ENCODE measurements at places on chromosomes 12 and 14. TPM values are rescaled to one million over a fixed set of nuclear protein-coding genes. Genes with fewer than 3 reads are reported as not detected.

DNA sequence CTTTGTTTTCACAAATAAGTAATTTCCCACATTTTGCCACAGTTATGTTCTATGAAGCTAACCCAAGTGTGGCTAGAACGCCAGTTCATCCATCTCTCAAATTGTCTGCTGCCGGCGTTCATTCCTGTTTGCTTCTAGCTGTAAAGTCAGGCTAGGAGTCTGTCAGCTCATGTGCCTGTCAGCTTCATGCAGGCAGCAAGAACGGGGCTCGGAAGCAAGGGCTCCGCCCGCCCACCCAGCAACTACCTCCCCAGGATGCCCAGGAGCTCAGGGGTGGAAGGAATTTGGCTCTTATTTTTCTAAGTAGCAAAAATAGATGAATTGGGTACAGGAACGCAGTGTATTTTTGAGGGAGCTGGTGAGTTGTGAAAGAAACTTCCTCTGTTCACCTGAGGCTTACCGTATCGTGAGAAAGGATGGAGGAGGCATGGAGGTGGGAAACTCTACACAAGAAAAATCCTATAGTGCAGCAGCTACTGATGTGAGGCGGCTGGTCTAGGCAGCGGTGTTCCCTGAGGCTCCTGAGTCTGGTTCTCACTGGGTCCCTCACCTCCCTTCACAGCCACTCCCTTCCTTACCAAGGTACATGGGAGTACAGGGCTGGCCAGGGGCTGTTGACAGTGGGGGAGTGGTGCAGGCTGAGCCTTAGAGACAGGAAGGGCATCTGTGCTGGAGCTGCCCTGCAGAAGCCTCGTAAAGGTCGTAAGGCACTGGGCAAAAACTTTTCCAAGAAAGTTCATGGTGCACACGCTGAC lies 54.5 kb upstream of the AMN start:
- DNase-seq = no peak

DNA sequence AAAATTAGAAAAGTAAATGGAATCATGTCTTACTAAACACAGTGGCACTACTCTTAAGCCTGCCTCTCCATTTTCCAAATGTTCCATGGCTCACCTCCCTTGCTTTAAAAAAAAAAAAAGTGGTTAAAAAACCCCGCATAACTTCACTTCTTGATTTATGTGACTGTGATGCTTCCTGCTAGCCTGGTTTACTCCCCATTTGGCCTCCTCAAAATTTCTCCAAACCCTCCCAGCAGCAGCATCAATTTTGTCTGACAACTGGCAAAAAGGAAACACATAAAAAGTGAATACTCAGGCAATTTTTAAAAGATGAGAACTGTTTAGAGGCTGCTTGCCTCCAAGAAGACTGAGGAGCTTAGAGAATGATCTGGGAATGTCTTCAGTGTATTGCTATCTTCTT lies 17.8 kb upstream of the EGLN3 start:
- no peak for DNase-seq

DNA sequence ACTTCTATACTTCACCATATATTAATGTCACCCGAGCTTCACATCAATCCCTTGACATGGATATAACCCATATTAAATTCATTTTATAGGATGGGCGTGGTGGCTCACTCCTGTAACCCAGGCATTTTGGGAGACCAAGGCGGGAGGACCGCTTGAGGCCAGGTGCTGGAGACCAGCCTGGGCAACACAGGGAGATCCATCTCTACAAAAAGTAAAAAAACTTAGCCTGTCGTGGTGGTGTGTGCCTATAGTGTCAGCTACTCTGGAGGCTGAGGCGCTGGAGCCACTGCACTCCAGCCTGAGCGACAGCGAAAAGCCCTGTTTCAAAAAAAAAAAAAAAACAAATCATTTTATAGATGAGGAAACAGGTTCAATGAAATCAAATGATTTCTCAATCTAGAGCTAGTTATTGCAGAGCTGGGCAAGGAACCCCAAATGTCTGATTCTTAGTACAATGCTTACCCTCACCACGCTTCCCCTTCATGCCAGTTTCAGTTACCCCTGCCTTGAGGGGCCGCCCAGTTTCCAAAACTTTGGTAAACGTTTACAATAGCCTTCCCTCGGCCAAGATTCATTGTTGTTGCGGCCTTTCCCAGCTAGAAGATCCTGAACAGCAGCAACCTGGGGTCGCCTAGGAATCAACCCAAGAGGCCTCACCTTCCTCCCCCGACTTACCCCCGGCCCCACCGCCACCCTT lies 751 bp downstream of the PSMB5 start:
- DNase-seq = no peak

DNA sequence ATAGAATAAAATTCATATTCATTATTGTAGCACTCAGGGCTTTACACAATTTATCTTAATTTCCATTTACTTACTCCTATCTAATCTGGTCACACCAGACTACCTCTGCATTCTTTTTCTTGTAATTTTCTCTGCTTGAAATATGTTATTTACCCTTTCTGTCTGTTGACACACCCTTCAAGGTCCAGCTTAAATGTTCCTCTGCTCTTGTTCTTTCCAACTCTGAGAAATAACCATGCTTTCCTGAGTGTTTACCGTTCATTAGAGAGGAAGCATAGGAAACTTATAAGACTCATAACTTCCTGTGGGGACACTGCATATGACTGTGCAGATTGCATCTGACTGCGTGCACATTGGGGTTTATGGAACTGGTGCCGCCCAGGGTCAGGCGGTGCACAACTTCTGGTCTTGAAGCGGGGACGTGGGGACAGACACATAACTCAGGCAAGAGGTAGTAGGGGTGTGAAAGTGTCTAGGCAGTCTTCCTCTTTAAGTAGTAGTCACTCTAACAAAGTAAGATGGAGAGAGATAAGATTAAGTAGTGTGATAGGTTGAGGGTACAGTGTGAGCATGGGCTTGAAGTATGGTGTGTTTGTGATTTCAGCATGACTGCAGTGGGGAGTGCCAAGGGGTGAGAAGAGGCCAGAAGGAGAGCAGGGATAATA lies 42.6 kb upstream of the FOXJ2 start:
- no peak for DNase-seq

Gene TDRD9
- polyA plus RNA-seq = 0.05 TPM

Gene STON2
- not detected for polyA plus RNA-seq

DNA sequence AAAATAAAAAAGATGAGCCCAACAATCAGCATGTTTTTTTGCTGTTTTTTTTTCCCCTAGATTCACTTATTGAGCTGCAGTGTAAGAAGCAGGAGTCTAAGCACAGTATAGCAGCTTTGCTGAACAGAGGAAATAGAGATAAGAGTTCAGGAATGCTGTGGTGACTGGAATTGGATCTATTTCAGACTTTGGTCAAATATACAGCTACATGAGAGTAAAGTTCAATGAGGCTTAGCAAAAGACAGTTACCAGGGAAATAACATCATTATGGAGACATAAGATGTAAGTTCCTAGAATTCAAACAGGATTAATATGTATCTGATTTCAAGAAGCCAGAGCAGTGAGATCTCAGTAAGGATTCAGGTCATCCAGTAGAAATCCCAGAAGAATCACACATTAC lies 613.0 kb downstream of the RPS29 start:
- DNase-seq = no peak

GRCh38 chr14:75562089-75562488 lies 16.3 kb upstream of the FLVCR2 start:
- DNase-seq = no peak

Gene CMA1
- polyA plus RNA-seq = not detected

GRCh38 chr14:98415766-98416165 lies 856.2 kb downstream of the BCL11B start:
- DNase-seq = no peak

GRCh38 chr12:70581208-70581607 lies 56.0 kb downstream of the PTPRB start:
- no peak for DNase-seq

- DNase-seq = no peak
These were observed 77.0 kb upstream of the FOXN3 start for GRCh38 chr14:89493877-89494634.

Gene JAG2
- polyA plus RNA-seq = 0.17 TPM

Gene NEUROD4
- polyA plus RNA-seq = not detected

DNA sequence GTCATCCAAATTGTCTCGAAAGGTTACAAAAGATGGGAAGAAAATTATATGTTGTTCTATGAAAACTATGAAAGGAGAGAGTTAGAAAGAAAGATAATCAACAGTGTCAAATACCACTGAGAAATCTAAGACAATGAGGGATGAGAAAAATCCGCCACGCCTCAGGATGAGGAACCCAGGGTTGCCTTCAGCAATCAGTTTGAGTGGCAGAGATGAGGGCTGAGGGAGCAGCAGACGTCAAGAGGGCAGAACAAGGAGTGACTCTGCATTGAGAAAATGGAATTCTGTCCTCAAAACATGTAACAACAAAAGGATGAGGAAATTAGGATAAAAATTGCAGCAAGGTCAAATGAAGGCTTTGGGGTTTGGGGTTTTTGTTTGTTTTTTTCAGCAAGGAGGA lies 18.3 kb upstream of the OXA1L start:
- no peak for DNase-seq

Gene SRRM4
- polyA plus RNA-seq = not detected

DNA sequence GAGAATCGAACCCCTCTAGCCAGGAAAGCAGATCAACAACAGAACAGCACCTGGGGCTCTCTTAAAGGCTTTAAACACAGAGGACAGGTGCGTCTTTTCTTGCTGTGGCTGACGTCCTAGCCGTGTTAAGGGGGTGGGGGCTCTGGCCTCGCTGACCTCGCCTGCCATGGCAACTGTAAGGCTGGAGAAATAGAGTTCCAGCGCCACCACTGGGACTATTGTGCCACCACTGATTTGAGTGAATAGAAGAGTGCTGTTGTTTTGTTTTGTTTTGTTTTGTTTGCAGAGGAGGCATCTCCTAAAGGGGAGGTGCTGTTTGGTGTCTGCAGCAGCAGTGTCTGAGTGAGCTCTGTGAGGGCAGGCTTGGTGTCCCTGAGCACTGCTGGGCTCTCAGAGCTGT lies 34.2 kb upstream of the PRMT8 start:
- no peak for DNase-seq

DNA sequence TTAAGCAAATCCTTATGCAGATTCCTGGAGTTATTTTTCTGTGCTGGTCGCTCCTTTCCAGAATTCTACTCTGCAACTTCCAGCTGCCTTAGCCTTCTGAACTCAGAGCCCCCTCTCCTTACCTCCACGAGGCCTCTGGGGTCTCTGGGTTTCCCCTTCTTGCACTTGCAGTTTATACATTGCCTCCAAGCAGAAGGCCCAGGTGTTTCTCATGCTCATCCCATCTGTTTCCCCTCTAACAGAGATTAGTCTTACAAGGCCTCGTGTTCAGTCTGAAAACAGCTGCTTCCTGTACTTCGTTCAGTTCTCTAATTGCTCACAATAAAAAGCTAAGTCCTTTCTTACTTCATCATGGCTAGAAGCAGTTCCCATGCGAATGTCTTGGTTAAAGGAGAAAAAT lies 134.4 kb upstream of the FGD4 start:
- DNase-seq = no peak

Gene PROX2
- not detected for polyA plus RNA-seq

Gene PLBD1
- polyA plus RNA-seq = 0.31 TPM

Gene OR6C65
- not detected for polyA plus RNA-seq

DNA sequence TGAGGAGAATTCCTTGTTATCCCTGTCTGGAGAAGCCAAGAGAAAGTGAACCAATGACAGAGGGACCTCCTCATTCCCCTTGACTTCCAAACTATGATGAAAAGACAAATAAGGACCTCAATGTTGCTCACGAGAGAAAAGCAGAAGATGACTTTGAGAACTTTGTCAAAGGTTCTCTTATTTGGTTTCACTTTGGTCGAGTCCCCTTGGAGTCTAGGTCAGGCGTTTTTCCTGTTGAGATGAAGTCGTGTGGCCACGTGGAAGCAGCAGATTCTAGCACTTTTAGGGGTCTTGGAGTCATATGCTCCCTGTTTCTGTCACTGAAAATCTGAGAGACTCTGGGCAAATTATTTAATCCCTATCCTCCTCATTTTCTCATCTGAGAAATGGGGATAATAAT lies 33.8 kb upstream of the COL2A1 start:
- no peak for DNase-seq

Gene SYCP3
- 0.06 TPM for polyA plus RNA-seq

Gene SELPLG
- polyA plus RNA-seq = 9.8 TPM

DNA sequence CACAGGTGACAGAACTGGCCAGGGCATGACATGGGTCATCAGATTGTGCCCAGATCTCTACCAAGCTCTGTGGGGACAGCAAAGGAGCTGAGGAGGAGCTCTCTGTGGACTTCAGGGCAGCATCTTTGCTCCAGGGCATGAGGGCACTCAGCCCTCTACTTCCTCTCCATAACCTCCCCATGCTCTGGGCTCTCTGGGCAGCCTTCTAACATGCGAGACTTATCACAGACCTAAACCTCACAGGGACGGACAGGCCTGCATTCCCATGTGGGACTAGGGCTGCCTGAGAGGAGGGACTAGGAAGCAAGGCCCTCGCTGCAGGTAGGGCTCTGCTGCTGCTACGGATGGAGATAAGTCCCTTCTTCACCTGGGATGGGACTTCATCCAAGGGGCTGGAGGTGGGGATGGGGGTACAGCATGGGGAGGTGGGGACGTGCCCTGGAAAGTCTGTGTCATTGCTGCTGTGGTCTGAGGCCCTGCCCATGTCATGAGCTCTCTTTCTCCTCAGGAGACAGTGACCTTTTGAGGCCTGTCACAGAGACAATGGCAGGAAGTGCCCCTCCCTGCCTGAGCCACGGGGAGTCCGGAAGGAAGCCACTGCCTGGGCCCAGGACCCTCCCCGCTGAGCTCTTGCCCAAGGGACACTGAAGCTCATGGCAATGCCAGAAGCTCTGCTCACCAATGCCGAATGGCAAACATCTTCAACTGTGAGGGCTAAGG lies 44.1 kb downstream of the PITPNM2 start:
- DNase-seq = no peak

Gene AQP6
- polyA plus RNA-seq = not detected

DNA sequence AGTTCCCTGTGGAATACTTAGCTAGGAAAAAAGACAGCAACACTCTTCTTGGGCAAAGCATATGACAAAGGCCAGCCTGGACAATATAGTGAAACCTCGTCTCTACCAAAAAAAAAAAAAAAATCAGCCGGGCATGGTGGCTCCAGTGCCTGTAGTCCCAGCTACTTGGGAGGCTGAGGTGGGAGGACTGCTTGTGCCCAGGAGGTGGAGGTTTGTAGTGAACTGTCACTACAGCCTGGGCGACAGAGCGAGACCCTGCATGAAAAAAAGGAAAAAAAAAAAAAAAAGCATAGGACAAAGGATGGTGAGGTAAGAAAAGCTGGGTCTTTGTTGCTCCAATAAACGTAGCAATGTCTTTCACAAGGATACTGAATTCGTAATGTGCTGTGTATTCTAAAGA lies 1.1 kb downstream of the TXNDC16 start:
- DNase-seq = no peak

Gene TGM1
- 0.97 TPM for polyA plus RNA-seq

Gene SMIM41
- polyA plus RNA-seq = not detected

All from AG04450 (cell line).